AG04449 (cell line): ENCODE measurements at places on chromosomes 7 and 10.

GRCh38 chr10:45447416-45447815 lies 73.4 kb downstream of the ALOX5 start:
- DNase-seq: no peak

DNA sequence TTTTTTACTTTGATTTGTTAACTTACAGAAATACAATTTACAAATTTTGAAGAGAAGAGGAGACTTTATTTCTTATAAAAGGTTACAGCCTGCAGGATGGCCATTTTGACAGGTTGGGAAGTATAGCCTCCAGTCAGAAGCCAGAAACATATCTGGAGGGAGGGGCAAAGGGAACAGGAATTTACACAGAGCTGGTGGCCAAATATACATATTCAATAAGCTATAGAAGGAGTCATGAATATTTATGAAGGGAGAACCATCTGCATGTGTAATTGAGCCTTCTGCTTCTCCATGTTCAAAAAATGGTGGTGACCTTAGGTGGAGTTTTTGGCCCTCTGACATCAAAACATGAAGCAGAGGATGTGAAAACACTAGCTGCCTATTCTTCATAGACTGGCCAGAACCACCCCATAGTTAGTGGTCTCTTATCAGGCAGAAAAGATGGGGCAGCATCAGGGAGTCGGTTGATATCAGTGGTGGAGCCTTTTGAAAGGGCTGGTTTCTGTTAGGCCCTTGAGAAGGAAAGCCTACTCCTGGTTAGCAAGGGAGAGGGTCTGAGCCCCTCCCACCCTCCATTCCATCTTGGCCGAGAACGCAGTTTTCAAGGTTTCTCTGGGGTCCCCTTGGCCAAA lies 57.2 kb downstream of the ENTPD1 start:
- DNase-seq: no peak

- no peak for DNase-seq
Observed at GRCh38 chr7:121473645-121474300, 77.7 kb upstream of the FAM3C start.

DNA sequence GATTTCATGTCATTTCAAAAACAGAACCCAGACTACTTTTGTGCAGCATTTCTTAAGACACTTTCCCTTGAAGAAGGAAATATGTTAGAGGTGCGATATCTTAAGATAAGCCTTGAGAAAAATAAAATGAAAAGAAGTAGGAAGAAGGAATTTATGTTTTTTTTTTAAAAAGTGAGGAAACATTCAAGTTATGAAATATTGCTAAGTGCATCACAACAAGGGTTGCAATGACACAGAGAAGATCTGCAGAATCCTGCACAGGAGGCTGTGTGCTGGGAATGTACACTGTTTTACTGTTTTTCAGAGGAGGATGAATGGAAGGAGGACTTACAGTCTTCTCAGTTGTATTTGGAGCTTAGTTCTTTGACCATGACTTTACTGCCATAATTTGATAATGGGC lies 79.8 kb upstream of the NME8 start:
- DNase-seq: no peak

DNA sequence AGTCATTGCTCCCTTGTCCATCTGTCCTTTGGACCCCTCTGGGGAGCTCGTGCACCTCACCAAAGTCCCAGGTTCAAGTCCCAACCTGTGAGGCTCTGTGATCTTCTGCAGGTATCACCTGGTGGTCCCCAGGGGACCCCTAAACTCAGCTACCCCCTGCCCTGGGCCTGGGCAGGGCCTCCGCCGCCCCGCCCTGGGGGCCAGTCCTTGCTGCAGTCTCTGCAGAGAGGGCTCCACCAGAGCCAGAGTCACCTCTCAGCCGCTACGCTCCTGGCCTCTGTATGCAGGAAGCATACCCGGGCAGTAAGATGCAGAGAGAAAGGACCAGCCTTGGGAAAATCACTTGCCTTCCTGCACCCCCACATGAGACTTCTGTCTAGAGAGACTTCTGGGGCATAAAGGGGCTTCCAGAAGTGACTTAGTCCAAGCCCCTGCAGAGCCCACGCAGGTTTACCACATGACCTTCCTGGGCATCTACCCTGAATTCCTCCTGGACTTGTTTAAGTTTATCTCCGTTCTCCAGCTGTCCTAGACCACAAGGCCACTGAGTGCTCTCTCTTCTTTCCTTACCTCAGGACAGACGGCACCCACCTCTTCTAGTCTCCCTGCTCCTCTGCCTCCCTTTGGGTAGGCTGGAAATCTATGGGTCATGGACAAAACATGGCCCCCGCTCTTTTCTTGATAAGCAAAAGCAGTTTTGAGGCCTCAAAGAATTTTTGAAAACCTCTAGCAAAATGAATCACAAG lies 21.2 kb downstream of the CALML5 start:
- no peak for DNase-seq

DNA sequence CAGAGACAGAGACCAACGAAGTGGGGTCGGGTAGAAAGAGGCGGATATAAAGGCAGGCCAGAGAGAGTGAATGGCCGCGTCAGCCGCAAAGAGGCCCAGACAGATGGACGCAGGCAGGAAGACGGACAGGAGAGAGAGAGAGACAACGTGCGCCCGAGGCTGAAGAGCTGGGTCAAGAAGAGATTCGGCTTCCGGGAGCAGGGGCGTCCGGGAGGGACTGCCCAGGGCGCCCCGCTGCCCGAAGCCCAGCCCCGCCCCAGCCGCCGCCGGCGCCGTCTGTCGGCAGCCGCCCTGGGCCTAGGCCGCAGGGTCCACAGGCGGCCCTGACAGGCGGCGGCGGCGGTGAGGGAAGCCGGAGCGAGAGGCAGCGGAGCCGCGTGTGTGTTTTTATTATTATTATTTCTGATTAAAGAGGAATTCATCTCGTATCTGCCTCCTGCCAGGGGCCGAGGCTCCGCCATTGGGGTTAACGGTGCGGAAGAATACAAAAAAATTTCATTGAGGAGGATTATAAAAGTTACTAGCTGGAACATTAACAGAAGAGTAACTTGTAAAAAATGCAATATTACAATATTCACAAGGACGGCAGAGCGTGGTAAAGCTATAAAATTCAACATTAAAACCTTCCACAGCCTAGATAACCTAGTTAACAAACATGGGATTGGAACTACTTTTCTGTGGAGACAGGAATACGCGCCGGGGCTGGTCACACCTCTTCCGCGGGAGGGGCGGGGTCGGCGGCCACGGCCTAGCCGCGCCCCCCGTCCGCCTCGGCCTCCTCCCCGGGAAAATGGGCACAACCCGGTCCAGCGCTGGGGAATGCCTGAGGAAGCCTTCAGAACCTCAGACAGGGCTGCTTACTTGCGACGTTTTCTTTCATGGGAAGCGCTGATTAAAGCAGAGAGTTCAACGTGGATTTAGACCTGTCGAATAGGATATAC lies 29.7 kb upstream of the PAX2 start:
- DNase-seq: no peak

GRCh38 chr7:47804767-47805545 lies 143.3 kb downstream of the PKD1L1 start:
- no peak for DNase-seq

DNA sequence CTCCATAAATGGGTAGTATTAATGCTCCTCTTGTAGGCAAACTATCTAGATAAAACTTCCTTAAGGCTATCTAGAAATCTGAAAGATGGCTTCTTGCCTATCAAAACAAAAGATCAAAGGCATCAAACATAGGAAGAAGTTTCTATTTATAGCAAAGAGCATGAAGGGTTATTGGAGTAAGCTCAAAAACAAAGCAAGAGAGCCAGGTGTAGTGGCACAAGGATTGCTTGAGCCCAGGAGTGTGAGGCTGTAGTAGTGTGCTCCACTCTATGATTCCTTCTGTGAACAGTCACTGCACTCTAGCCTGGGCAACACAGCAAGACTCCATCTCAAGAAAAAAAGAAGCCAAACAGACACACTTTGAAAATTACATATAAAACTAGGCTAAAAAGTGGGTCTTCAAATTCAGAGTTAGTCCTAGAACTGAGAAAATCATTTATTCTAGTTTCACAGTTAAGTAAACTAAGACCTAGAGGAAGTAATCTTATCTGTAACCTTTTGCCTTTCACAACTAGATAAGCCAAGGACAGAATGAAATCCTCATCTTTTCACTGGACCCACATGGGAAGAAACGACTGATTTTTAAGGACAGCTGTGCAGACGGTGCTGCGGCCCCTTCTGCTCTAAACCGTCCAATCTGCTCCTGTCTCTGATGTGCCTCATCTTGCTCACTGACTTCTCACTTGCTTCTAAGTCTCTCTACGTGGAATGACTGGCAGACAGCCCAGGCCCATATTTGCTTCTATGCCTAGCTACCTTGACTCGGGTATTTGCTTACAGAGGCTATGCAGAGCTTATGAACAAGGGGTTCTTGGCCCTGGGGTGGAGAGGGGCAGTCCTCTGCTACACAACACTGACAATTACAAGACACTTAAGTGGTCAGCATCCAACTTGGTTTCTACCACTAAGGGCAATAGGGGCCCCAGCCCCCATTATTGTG lies 50.0 kb downstream of the ESYT2 start:
- no peak for DNase-seq

GRCh38 chr7:46586406-46586805 lies 665.3 kb upstream of the IGFBP3 start:
- no peak for DNase-seq

DNA sequence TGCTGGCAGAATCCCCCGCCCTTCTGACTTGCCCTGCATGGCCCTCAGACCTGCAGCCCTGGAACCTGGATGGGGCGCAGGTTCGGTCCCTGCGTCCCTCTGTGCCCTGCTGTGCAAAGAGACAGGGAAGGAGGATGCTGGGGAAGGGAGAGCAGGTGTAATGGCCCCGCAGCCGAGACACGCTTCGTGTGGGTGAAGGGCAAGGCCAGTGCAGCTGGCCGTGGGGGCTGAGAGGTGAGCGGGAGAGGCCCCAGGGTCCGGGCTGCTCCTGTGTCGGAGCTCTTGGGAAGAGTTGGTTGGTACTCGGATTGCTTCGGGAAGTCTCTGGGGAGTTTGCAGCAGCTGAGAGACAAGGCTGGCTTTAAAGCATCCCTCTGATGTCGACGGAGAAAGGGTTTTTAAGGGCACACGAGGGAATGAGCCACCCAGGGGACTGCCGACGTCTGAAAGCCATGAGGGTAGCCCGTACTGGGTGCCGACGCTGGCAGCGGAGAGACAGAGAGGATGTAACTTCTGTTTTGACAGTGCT lies 6.5 kb downstream of the ELFN1 start:
- no peak for DNase-seq

DNA sequence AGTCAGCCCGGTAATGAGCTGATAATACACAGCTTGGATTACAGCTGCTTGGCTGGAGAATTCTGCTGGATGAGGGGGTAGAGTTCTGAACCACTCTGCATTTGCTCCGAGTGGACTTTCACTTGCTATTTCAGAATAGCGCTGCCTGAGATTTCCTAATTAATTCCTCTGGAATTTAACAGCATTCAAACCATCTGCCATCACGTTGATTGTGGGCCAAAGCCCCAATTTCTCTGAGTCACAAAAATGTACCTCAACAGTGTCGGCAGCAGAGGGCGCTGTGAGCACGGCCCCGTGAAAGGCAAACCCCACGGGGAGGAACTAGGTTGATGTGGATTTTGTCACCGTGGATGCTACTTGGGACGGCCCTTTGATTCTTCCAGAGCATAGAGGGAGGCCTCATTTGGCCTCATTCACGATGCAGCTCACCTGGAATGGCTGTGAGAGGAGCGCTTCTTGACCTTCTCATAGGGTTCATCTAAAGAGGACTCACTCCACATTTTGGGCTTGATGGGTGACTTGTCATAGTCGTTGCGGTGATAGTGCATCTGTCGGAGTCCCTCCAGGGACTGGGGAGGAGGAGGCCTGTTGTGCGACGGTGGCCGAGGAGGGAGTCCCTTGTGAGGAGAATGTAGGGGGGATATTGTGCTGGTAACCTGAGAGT lies 73.3 kb downstream of the PRPF18 start:
- no peak for DNase-seq

DNA sequence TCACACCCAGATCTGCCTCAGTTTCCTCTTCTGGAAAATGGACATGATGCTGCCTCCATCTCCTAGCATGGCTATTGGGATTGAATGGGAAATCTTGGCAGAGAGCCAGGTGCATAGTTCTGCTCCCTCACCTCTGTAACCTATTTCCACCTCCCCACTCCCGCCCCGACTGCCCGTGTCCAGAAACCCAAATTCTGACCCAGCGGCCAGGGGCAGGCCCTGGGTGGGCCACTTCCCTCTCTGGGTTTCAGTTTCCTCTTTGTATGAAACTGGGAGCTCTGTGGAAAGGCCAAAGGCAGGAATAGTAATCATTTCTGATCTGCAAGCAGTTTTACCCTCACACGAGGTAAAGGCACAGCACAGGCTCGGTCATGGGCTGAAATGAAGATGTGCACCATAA lies 74.1 kb upstream of the DUSP5 start:
- no peak for DNase-seq
